ENCODE measurements at places on chromosomes 5 and 9. TPM values are rescaled to one million over a fixed set of nuclear protein-coding genes. Genes with fewer than 3 reads are reported as not detected.

- H3K36me3 ChIP-seq = no peaks in the 10 kb centered on the region
- H3K27me3 ChIP-seq = peaks cover 6% of the 10 kb centered on the region
- H3K4me1 ChIP-seq = no peaks in the 10 kb centered on the region
- H3K4me3 ChIP-seq = no peak overlapping the region
- H3K27ac ChIP-seq = no peak overlapping the region
Observed at GRCh38 chr5:155767470-155767869, 559.5 kb upstream of the SGCD start.

GRCh38 chr9:100428871-100429654 is 2.1 kb downstream of the MSANTD3 start:
- no peak overlapping the region for H3K4me3 ChIP-seq
- no peak overlapping the region for H3K27ac ChIP-seq
- DNase-seq = no peak
- no peaks in the 10 kb centered on the region for H3K27me3 ChIP-seq
- H3K4me1 ChIP-seq = peaks cover 30% of the 10 kb centered on the region

DNA sequence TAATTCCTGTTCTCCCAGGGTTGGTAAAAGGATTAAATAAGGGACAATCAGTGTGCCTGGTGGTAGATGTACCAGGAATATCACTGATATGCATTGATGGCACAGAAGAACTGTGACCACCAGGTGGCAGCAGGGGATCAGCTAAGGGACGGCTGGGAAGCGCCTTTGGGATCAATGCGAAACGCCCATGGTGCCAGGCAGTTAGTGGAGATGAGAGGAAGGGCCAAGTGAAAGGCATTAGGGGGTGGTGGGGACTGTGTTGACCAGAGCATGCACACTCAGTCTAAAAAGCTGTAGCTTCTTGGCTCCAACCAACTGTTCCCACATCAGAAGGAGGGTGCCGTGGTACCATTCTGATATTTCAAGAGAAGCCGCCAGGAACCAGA is 55.6 kb downstream of the ARHGEF37 start:
- no peak overlapping the region for H3K27ac ChIP-seq
- H3K4me3 ChIP-seq = no peak overlapping the region
- DNase-seq = peak; percentile 81
- H3K27me3 ChIP-seq = no peaks in the 10 kb centered on the region

The SHISAL2B gene
- not detected for total RNA-seq

The SMIM32 gene
- total RNA-seq = not detected

Measured in activated CD4-positive, alpha-beta T cell treated with anti-CD3 and anti-CD28 coated beads for 36 hours (primary cell).